ENCODE measurements at places on chromosomes 13 and 19. TPM values are rescaled to one million over a fixed set of nuclear protein-coding genes. Genes with fewer than 3 reads are reported as not detected.
A peak's percentile ranks its signal among the peaks of the same experiment; 100 is the strongest.

- peak; percentile 31 for DNase-seq
These were observed 19.6 kb downstream of the MPND start for GRCh38 chr19:4362831-4363545.

- DNase-seq = peak; percentile 23
These were observed 37.0 kb downstream of the SKA3 start for GRCh38 chr13:21139374-21139773.

- DNase-seq = no peak
These were observed 9.6 kb downstream of the APC2 start for GRCh38 chr19:1459479-1459878.

GRCh38 chr13:75913925-75914324, 277.8 kb downstream of the LMO7 start:
- DNase-seq = no peak

DNA sequence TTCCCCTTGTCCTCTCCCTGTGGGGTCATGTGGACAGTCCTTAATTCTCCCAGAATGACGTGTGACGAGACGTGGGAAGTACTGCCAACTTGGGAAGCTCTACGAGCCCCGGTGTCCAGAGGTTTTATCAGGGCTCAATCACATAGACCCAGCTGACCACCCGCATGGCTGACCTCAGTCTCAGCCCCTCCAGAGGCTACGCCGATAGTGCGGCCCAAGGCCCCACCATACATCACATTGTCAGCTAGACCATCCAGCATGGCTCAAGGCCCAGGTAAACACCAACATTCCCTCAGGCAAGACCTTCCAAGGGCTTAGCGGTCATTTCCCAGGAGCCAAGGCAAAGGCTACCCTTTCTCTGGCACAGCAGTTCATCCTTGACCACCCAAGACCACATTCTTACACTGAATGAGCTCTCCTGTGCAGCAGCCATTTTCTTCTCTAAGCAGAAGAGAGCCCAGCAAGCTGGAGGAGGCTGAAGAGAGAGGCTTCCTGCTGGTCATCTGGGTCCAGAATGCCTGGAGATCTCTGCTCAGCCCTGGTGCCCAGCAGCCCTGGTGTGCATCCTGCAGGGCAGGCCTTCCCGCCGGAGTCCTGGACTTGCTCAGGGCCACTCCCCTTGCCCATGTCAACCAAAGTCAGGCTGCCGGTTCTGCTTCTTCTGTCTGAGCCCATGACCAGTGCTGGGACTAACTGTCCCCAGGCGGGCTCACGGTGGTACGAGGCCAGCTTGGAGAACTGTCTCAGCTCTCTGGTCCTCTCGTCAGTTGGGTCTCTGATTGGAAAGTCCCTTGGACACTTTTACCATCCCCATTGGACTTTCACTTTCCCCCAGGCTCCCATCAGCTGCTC, 7.9 kb upstream of the F10 start:
- no peak for DNase-seq

DNA sequence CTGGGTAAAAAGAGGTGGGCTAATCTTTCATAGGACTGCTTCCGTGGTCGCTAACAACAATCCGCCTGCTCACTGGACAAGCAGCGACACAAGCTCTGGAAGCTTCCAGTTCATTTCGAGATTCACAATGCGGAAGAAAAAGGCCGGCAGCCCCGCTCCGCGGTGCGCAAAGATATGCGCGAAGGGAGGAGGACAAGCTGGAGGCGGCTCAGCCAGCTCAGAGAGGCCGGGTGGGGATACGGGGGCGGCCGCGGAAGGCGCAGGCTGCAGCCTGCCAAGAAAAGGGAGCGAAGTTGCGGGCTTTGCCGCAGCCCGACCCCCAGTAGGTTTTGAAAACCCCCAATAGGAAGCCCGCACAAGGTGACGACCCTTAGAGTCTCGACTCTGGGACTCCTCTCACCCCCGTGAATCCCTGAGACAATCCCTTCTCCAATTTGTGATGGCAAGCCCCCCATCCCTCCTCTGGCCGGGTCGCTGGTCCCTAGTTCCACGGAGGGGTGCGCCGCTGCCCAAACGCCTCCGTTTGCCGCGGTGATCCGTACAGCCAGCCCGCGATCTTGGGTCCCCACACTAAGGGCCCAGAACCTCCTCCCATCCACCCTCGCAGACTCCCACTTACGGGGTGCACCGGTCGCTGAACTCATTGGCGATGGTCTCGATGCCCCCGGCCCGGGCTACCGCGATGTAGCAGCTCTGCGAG, 697 bp downstream of the HSPH1 start:
- peak; percentile 87 for DNase-seq

DNA sequence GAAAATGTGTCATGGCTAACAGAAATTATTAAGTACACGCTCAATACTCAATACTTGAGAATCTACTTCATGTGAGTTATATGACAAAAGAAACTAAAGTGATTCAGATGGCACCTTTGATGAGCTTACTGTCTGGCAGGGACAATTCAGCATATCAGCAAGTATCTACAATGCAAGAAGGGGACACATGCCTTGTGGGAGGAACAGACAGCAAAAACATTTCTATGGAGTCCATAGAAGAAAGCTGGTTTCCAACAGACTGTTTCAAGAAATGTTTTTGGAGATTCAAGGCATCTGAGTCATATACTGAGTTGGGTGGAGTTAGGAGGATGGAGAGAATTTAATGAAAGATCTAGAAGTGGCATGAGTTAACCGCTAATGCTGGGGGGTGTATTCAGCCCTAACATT, 54.7 kb downstream of the MBNL2 start:
- no peak for DNase-seq

- DNase-seq = no peak
These were observed 199.5 kb downstream of the ATP8A2 start for GRCh38 chr13:25571237-25571636.

GRCh38 chr13:114122127-114122511, 10.3 kb downstream of the RASA3 start:
- DNase-seq = no peak

GRCh38 chr13:21735701-21736401, 65.0 kb downstream of the FGF9 start:
- no peak for DNase-seq

DNA sequence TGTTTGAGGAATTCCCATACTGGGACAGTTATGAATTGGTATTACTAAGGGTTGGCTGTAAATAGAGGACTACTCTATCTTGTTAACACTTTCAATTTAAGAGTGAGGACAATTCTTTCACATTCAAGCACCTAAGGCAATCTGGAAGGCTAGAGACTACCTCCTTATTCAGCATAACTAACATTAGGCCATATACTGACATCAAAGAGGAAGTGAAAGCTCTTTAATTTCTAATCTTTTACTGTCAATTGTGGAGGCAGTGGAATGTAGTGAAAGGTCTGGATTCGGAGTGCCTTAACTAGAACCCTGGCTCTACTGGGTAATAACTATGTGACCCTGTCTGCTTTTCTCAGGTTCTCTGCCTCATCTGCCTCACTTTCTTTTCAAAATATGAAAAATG, 134.0 kb downstream of the UFM1 start:
- DNase-seq = no peak

DNA sequence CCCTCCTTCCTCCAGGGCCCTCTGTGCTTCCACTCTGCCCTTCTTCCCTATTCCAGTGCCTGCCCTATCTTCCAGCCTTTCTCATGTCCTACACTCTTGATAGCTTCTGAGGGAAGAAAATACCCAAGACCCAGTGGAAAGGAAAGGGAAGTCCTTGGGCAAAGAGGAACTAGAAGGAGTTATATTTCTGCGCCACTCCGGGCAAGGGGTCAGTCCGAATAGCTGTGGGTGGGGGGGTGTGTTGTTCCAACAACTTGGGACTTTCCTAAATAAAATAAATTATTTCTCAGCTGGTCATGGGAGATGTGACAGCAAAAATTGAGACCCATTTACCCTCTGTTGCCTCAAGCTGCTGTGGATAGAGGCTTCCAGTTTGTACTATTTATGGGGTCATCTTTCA, 23.2 kb downstream of the CABP5 start:
- no peak for DNase-seq

DNA sequence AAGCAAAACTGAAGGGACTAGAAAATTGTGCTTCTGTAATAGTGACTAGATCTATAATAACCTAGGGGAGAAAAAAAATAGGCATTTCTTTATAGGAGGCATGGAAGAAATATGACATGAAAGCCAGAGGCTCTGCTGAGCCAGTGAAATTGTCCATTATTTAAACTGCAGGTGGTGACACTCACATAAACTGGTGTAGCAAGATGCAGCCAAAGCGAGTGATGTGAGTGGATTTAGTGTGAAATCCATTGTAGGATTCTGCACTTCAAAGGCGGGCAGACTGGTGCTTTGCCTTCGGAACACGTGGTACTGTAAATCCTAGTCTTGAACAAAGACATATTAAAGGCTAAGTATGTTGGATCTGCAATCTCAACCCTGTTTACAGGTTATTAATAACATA, 361.9 kb downstream of the TBC1D4 start:
- DNase-seq = no peak

- DNase-seq = no peak
These were observed 53.2 kb downstream of the CRTC1 start for GRCh38 chr19:18736415-18737336.

GRCh38 chr13:30681843-30682242, 53.5 kb upstream of the ALOX5AP start:
- DNase-seq = no peak

DNA sequence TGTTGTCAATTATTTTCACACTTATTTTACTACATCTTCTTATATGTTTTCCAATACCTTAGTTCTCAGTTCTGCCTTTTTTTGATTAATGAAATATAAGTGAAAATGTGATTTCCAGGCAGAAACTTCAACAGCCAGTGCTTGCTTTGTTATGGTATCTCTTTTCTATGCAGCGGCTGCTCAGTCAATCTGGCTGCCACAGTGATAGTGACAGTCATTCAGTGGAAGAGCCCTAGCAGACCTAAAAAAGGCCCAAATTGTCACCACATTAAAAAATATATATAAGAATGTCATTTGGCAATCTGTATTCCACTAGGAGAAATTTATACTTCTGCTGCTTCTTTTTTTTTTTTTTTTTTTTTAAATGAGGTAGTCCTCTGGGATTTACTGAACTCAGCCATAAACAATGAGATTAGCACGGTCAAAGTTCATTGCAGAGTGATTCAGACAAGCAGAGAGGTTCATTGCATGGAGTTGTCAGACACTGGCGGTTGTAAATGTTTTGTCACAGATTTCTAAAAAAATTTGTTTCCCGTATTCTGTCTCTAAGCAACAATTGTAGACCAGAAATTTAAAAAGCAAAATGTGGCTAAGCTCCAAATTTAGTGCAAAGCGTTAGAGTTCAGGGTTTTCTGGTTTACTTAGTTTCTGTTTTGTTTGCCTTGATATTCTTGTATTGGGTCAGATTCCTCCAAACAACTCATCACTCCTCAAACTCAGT, 94.7 kb upstream of the PRR20A start:
- no peak for DNase-seq

DNA sequence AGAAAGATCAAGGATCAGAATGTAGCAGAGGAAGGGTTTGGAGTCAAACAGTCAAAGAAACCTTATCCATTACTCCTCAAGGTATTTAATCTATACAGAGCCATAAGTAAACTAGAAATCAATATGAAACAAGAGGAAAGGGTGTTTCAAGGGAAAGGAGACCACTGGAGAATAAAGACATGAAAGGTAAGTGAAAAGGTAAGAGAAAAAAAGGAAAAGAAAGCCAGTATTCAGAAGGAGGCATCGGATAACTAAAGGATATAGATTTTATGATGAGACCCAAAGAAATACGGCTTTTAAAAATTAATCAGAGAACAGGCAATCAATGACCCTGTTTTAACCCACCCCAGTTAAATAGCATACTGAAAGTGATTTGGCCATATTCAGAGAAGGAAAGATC, 438.7 kb upstream of the MIR17HG start:
- no peak for DNase-seq

- no peak for DNase-seq
These were observed 130.4 kb downstream of the CRYL1 start for GRCh38 chr13:20395061-20395916.

DNA sequence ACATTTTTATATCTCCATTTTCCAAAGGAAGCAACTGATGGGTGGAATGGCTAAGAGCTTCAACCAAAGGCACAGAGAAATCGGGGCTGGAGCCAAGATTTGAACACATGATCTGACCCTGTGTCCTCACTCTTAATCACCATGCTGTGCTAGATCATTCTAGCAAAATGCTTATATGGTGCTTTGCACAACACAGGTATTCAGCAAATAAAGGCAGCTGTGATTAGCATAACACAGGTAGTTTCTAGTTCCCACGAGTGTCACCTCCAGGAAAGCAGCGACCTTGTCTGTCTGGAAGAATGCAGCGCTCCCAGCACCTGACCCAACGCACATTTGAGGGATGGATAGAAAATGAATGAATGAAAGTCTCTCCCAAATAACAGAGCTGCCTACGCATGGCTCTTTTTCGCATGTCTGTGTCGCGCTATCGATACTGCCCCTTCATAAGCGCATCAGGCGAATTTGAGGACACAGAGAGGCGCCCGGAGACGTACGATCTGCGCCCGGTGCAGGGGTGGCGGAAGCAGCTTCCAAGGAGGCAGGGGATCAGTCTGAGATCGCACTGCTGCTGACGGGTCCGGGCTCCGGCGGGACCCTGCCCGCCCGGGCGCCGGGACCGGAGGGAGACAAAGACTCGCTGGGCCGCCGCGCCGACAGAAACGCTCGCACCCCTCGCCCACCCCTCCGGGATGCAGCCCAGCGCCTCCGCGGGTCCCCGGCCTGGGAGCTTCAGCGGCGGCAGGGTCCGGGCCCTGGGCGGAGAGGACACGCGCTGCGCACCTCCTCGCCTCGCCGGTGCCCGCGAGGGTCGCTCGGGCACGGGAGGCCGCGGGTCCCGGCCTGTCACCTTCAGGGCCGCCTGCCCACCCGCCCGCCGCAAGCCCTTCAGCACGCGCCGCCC, 609 bp downstream of the EPS15L1 start:
- DNase-seq = peak; percentile 51

DNA sequence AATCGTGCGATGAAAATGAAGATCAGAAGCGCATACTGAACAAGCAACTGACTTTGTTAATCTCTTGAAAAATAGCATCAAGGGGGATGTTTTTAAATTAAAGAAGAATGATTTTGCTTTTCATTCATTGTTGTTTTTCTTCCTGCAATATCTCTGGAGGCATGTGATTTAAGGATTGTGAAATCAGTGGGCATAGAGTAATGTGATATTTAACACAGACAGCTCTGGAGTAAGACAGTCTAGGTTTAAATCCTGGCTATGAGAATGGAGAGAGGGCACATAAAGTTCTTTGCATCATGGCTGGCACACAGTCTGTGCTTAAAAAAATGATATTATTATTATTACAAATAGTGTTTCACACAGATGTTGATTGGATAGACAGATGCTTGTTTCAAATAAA, 243.1 kb upstream of the NBEA start:
- DNase-seq = no peak

- DNase-seq = no peak
These were observed 146.4 kb upstream of the SLITRK5 start for GRCh38 chr13:87524775-87525174.

- DNase-seq = no peak
These were observed 104.7 kb upstream of the MBNL2 start for GRCh38 chr13:97117388-97117910.

Gene SLITRK5
- 23.5 TPM for total RNA-seq

Gene CFAP97D2
- total RNA-seq = not detected

Gene KLK14
- 0.89 TPM for total RNA-seq

Gene IPO5
- 116 TPM for total RNA-seq

Gene ZNF540
- 0.39 TPM for total RNA-seq

Gene RETN
- total RNA-seq = not detected

Gene FCER2
- total RNA-seq = 4.6 TPM

Data from OCI-LY7 (cell line).